ENCODE measurements at places on chromosomes 7 and 10.

GRCh38 chr10:88651101-88651551 is 13.1 kb upstream of the LIPF start:
- DNase-seq, result no peak

GRCh38 chr10:70328018-70328417 is 44.2 kb upstream of the NPFFR1 start:
- DNase-seq, result no peak

DNA sequence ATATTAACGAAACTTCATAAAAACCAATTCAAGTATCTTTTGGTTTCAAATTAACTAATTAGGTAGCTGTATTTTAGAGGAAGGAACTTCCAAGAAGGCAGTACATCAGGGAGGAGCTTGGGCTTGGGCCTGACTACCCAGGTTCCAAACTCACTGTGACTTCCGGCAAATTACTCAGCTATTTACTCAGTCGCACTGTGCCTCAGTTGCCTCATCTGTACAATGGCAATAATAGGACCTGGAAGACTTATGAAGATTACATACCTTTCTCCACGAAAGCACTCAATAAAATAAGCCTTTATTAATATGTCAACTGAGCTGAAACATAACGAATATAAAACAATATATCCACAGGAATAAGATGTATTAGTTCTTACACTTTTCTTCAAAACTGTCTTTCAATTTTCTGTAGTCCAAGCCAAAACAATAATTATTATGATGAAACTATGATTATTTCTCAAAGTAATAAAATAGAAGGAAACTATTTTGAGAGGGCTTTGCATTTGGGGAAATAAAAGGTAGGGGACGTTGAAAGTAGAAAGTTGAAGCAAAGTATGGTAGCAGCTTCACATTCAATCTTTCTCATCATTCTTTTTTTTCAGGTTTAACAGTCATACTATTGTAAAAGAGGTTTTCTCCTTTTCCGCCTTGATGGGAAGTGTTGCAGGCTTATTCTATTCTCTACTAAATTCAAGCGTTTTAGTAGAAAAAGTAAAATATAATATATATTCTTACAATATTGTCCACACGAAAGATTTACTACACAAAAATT is 10.5 kb upstream of the EBLN1 start:
- DNase-seq, result no peak

- no peak for DNase-seq
These were observed 139.0 kb downstream of the MGMT start for GRCh38 chr10:129605986-129606518.
